Kidney (tissue), 22 donors: ENCODE measurements at places on chromosomes 6 and 20. TPM values are rescaled to one million over a fixed set of nuclear protein-coding genes. Genes with fewer than 3 reads are reported as not detected.

DNA sequence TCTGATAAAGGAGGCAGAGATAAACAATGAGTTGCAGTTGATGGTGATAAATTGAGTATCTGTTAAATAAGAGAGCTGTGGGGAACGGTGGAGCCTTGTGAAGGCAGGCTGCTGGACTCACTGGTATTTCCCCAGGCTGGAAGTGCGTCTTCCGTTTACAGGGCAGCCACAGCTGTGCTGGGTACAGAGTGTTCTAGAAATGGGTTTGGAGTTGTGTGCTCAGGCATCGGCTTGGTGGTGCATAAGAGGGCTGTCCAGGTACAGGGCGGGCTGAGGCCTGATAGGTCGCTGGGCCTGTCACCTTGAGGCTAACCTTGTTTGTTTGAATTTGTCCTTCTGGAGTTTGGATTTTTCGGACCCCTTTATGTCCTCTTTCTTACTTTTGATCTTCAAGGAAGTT is 39.3 kb downstream of the ARID1B start:
- H3K27ac ChIP-seq, result no peak overlapping the region
- peaks cover 3% of the 10 kb centered on the region for H3K4me1 ChIP-seq
- no peak overlapping the region for H3K4me3 ChIP-seq
- H3K27me3 ChIP-seq, result no peaks in the 10 kb centered on the region

GRCh38 chr6:26500102-26500501 is at the start of gene BTN1A1:
TSS of gene BTN1A1 (plus strand) at chr6:26500303. CDS start at chr6:26501287, 984 bp downstream.
- H3K36me3 ChIP-seq, result no peaks in the 10 kb centered on the region
- no peak for DNase-seq
- no peaks in the 10 kb centered on the region for H3K4me1 ChIP-seq
- peaks cover 11% of the 10 kb centered on the region for H3K27me3 ChIP-seq

DNA sequence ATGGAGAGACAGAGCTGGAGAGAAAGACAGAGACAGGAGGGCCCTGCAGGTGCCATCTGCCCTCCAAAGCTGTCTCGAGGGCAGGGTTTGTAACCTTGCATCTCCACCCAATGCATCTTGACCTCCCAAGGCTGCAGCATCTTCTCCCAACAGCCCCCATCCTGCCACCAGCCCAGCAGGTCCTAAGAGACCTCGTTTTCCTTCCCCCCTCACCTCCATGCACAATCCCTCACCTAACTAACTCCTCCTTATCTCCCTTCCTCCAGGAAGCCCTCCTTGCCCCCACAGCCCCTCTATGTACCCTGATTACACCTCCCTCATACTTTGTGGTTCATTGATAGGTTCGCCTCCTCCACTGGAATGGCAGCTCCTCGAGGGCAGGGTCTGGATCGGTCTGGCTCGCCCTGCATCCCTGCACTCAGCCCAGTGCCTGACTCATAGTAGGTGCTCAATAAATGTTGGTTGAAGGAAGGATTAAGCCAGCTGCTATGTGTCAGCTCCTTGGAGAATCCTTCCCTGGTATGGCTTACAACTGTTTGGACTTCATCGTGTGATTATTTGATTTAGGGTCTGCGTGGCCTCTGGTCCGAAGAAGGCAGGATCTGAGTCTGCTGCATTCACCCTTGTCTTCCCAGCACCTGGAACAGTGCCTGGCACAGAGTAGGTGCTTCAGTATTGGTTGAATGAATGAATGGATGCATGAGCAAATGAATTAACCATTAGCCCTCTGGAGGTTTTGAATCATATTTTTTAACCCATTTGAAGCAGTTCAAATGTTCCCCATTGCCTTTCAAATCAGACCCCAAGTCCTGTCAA is 105.6 kb upstream of the PTPN1 start:
- no peaks in the 10 kb centered on the region for H3K36me3 ChIP-seq
- no peak for DNase-seq
- no peak overlapping the region for H3K27ac ChIP-seq
- no peaks in the 10 kb centered on the region for H3K4me1 ChIP-seq
- H3K27me3 ChIP-seq, result no peaks in the 10 kb centered on the region

- H3K36me3 ChIP-seq, result no peaks in the 10 kb centered on the region
- H3K27me3 ChIP-seq, result no peaks in the 10 kb centered on the region
- no peak for DNase-seq
These were observed 13.3 kb upstream of the THBS2 start for GRCh38 chr6:169266746-169267591.

DNA sequence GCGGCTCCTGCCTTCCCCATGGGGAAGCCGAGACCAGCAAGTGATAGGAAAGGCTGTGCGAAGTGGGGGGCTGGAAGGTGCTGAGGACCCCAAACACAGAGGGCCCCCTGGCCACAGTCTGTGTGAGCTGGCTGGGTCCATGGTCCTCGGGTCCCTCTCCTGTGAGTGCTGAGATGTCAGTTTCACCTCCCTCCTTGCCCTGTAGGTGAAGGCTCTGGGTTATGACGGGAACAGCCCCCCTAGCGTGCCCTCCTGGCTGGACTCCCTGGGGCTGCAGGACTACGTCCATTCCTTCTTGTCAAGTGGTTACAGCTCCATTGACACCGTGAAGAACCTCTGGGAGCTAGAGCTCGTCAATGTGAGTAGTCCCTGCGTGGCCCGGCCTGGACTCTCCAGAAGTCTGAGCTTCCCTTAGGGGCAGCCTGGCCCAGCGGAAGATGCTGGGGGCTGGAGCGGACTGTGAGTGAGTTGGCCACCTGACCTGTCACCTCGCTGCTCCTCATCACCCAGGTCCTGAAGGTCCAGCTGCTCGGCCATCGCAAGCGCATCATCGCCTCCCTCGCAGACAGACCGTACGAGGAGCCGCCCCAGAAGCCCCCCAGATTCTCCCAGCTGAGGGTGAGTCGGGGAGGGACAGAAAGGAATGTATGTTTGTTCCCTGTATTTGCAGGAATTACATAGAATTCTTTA is 61.7 kb downstream of the TCP11 start:
- H3K4me3 ChIP-seq, result no peak overlapping the region
- no peaks in the 10 kb centered on the region for H3K4me1 ChIP-seq
- no peaks in the 10 kb centered on the region for H3K27me3 ChIP-seq
- H3K27ac ChIP-seq, result no peak overlapping the region
- no peak for DNase-seq

DNA sequence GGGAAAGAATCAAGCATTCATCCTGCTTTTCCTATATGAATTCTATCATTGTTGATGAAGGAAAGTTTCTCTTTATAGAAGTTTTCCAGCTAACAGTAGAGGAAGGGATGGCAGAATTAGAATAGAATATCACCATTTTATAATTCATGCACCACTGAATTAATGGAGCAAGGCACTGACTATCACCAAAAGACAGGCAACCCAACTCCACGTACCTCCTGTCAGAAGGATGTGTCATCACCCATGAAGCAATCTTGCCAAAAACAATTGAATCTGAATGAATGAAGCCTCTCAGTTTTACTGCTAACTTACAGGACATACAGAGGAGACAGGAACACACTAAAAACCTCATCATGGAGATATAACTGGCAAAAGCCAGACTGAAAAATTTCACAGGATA is 122.4 kb downstream of the NFATC2 start:
- H3K4me3 ChIP-seq, result no peak overlapping the region
- DNase-seq, result no peak
- no peaks in the 10 kb centered on the region for H3K27me3 ChIP-seq
- no peaks in the 10 kb centered on the region for H3K4me1 ChIP-seq
- H3K27ac ChIP-seq, result no peak overlapping the region

DNA sequence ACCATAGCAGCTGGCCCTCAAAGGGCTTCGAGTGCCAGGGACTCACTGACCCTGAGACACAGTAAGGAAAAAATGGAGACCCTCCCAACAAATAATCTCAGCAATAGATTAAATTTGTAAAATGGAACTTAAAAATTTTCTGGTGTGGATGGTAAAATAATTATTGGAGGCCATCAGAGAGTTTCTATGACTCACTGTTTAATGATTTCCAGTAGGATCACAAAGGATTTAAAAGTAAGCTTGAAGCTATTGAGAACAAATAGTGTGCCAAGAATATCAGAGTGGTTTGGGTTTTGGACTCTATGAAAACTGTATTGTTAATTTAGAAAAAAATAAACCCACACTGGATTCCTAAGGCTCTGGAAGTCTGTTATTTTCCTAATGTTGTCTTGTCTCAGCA is 115.2 kb upstream of the AKIRIN2 start:
- no peak for DNase-seq
- H3K4me3 ChIP-seq, result no peak overlapping the region
- no peak overlapping the region for H3K27ac ChIP-seq
- H3K4me1 ChIP-seq, result no peaks in the 10 kb centered on the region

- H3K27ac ChIP-seq, result no peak overlapping the region
- DNase-seq, result no peak
- H3K4me3 ChIP-seq, result no peak overlapping the region
These were observed 59.9 kb upstream of the TINAG start for GRCh38 chr6:54248319-54248718.

- no peaks in the 10 kb centered on the region for H3K36me3 ChIP-seq
- no peaks in the 10 kb centered on the region for H3K4me1 ChIP-seq
- no peaks in the 10 kb centered on the region for H3K27me3 ChIP-seq
- no peak for DNase-seq
These were observed 266.4 kb upstream of the PREP start for GRCh38 chr6:105669232-105669631.

SLA2 gene
- polyA plus RNA-seq, result 0.24 TPM

CLVS2 gene
- not detected for polyA plus RNA-seq

ADGRB3 gene
- polyA plus RNA-seq, result 0.26 TPM

LY6G5B gene
- polyA plus RNA-seq, result 2.5 TPM

STX11 gene
- polyA plus RNA-seq, result 2.0 TPM
